ENCODE measurements at places on chromosomes 1 and 21.

DNA sequence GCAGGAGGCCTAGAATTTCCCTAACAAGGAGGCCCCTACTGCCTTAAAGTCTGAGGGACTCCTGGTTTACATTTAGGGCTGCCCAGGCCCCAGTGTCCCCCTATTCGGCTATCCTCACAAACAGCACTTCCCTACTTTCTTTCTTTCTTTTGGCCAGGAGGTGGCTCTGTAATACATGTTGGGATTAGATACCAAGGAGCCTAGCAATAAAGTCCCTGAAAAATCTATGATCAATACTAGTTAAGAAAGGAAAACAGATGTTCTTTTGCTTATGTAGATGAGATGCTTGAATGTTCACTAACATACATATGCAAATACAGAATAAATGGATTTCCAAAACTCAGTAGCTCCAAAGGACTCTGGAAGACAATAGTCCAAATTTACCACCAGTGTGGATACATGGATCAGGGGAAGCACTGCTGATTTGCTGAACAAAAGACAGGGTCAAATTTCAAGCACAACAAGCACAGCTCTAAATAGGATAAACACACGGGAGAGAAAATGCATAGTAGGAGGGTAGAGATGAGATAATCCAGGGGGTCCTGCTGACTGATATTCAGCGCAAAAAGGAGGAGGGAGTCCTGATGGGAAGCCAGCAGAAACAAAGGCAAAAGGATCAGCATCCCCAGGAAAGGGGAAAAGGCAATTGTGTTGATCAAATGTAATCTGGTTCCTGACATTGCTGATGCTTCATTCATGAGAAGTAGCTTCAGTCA lies 240.0 kb downstream of the NUF2 start:
- peak; percentile 29 for DNase-seq

- DNase-seq = peak; percentile 73
Measured at GRCh38 chr1:209805875-209806760, at the start of gene IRF6. TSS of gene IRF6 (minus strand) at chr1:209806142. CDS start at chr1:209801413, 4,729 bp downstream.

DNA sequence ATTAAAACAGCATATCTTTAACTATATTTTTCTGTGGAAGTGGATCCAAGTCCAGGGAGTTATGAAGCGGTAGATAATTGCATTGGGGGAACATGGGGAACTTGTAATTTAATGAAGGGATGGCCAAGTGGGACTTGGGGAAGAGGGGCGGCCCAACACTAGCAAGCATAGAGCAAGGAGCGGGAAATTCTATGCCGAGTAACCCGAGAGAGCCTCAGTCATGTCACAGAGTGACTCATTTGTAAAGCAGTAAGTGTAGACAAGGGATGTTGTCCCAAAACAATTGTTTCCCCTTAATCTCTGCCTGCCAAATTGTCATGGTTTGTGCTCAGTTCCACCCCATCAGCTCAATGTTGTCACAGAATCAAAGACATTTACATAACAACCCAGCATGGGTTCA lies 620.1 kb downstream of the AJAP1 start:
- DNase-seq = no peak

DNA sequence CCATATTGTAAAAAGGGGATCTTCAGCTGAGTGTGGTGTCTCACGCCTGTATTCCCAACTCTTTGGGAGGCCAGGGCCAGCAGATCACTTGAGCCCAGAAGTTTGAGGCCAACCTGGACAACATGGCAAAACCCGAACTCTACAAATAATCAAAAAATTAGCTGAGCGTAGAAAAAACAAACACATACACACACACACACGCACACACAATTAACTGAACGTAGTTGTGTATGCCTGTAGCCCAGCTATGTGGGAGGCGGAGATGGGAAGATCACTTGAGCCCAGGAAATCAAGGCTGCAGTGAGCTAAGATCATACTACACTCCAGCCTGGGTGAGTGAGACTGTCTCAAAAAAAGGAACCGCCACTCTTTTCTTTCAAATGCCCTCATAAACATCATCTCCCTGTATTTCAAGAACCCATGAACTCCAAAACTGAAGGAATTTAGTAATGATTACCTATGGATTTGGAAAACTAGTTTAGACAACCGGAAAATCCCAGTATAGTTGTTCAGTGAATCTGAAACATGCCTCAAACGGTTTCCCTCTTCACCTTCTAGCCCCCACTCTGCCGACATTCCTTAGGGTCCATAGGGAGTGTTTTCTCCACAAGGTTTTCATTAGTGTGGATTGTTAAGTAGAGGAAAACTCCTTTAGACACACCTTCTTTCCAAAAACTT lies 4.5 kb downstream of the TXNIP start:
- DNase-seq = no peak

- no peak for DNase-seq
Measured at GRCh38 chr1:175578425-175578824, 165.0 kb downstream of the TNR start.

- no peak for DNase-seq
Measured at GRCh38 chr1:170583186-170583585, 51.2 kb downstream of the GORAB start.

- no peak for DNase-seq
Measured at GRCh38 chr21:43585514-43585913, 73.8 kb downstream of the HSF2BP start.

- DNase-seq = no peak
Measured at GRCh38 chr1:87436534-87436933, 107.9 kb downstream of the LMO4 start.

- DNase-seq = no peak
Measured at GRCh38 chr1:174875306-174875705, 124.4 kb upstream of the CACYBP start.

DNA sequence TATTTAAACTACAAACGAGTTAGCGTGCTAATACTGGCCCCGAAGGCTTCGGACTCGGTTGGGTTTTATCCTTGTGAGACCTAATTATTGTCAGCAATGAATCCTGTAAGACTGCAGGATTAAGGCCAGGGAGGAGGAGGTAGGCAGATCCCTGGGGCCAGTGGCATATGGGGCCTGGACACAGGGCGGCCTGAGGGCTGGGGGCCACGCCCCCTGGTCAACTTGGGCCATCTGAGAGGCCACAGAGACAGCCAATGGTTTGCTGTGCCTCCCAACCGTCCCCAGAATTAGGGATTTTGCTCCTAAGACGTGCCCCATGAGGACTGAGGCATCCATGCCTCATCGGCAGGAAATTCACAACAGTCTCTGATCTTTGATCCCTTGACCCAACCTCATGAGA lies 31.1 kb upstream of the DISP3 start:
- DNase-seq = no peak

- DNase-seq = peak; percentile 64
Measured at GRCh38 chr21:26769613-26770188, 75.5 kb downstream of the ADAMTS1 start.

DNA sequence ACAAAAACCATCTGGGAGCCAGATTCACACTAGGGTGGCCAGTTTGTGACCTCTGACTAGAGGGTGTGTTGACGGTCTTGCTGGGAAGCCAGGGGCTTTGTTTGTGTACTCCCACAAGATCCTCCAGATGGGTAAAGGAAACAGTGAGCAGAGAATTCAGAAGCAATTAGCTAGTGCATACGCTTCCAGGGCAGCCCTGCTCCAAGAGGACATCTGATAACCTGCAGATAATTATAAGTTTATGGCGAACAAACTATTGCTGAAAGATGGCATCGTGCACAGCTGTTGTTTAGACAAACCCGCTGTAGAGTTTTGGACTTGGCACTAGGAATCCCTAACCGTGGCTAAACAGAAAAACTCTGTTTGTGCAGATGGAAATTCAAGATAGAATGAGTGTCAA lies 326.4 kb downstream of the TGFB2 start:
- no peak for DNase-seq

DNA sequence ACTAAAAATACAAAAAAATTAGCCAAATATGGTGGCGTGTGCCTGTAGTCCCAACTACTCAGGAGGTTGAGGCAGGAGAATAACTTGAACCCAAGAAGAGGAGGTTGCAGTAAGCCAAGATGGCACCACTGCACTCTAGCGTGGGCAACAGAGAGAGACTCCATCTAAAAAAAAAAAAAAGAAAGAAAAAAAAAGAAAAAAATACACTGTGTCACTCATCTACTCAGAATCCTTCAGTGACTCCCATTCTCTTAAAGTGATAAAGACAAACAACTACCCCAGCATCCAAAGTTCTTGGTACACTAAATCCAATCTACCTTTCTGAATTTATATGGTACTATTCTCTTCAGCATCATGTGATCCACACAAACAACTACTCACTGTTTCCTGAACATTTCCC lies 40.2 kb upstream of the S1PR1 start:
- DNase-seq = no peak

GRCh38 chr21:34027721-34028461 lies 45.5 kb upstream of the MRPS6 start:
- peak; percentile 91 for DNase-seq

GRCh38 chr1:175218786-175219434 lies 26.3 kb upstream of the KIAA0040 start:
- DNase-seq = no peak

DNA sequence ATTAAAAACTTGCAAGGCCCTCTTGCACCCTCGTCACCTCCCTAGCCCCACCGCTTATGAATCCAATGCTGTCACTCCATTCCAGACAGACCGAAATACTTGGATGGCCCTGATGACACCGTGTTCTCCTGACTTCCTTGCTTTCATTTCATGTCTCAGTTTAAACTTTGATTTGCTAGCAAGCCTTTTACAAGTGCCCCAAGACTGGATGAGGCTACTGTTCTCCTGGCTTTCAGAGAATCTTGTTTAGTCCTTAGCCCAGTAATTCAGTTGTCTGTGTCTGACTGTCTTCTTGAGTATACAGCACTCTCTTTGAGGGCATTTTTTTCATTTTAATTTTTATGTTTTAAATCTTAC lies 824 bp upstream of the IFI44L start:
- DNase-seq = no peak

- no peak for DNase-seq
Measured at GRCh38 chr1:55839221-55839620, 624.1 kb upstream of the USP24 start.

- DNase-seq = peak; percentile 76
Measured at GRCh38 chr1:102897557-102897956, 210.8 kb downstream of the COL11A1 start.

GRCh38 chr1:183070234-183070922 lies 47.2 kb downstream of the LAMC1 start:
- no peak for DNase-seq

DNA sequence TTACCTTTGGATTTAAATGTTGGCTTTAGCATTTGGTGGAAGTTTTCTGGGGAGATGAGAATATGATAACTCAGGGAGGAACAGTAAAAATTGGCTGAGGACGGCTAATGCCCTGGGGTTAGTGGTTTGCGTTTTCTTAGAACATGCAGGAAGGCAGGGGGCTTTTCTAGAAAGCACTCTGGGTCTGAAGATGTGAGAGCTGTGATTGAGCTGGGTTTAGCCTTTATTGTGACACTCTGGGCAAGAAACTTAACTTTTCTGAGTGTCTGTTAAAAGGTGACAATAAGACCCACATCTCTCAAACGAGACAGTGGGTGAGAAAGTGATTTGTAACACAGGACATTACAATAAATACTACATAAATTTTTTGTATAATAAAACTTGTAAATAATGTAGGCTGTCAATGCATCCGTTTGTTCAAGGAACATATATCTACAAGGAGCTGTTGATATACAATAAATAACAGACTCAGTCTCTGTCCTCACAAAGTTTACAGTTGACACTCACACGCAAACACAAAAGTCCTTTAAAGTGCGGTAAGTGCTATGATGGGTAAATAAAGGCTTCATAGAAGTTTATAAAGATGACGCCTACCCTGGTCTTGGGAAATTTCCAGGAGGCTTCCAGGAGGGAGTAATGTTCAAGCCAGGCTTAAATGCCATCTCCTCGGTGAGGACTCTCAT lies 49.5 kb upstream of the MRPS6 start:
- DNase-seq = no peak

GRCh38 chr1:209257454-209257853 lies 326.1 kb upstream of the CAMK1G start:
- DNase-seq = no peak

GRCh38 chr1:224203243-224204016 lies 20.4 kb downstream of the DEGS1 start:
- DNase-seq = peak; percentile 80

DNA sequence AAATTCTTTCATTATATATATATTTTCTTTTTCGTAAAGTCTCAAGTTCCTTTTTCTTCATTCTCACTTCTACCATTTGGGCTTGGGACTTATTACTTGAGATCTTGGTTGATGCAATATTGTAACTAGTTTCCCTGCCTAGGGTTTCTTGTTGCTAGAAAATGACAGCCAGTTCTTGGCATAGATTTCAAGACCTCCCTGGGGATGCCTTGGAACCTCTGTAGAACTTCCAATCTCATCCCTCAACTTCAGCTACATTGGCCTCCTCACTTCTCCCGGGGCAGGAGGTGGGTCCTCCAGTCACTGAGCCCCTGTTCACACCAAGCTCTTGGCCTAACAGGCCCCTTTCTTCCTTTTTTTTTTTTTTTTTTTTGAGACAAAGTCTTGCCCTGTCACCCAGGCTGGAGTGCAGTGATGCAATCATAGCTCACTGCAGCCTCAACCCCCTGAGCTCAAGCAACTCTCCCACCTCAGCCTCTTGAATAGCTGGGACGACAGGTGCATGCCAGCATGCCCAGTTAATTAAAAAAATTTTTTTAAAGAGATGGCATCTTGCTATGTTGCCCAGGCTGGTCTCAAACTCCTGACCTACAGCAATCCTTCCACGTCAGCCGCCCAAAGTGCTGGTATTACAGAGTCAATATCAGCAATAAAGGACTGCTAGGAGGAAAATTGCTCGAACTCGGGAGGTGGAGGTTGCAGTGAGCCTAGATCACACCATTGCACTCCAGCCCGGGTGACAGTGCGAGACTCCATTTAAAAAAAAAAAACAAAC lies 33.1 kb downstream of the MAP3K7CL start:
- no peak for DNase-seq

- DNase-seq = no peak
Measured at GRCh38 chr21:16945580-16945979, 567.3 kb upstream of the CXADR start.

GRCh38 chr1:119595606-119596005 lies 52.5 kb downstream of the ZNF697 start:
- no peak for DNase-seq

GRCh38 chr1:236638945-236639344 lies 34.6 kb upstream of the HEATR1 start:
- no peak for DNase-seq

- no peak for DNase-seq
Measured at GRCh38 chr1:247500865-247501264, 35.4 kb downstream of the OR2C3 start.
